ENCODE measurements at places on chromosomes 1 and 21.

GRCh38 chr21:25733859-25734653 lies 648 bp downstream of the ATP5PF start:
- no peak for DNase-seq

DNA sequence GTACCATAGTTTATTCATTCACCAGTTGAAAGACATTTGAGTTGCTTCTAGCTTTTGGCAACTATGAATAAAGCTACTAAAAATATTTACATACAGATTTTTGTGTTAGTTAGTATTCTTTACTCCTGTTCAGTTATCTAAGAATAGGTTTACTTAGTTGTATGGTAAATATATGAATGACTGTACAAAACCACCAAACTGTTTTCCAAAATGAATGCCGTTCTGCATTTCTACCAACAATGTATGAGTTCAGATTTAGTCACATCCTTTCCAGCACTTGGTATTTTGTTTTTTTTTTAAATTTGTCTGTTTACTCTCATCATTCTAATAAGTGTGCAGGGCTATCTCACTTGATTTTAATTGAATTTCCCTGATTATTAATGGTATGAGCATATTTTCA lies 3.4 kb upstream of the KIFAP3 start:
- no peak for DNase-seq

GRCh38 chr1:39142401-39143060 lies 62.0 kb upstream of the MACF1 start:
- DNase-seq: no peak

DNA sequence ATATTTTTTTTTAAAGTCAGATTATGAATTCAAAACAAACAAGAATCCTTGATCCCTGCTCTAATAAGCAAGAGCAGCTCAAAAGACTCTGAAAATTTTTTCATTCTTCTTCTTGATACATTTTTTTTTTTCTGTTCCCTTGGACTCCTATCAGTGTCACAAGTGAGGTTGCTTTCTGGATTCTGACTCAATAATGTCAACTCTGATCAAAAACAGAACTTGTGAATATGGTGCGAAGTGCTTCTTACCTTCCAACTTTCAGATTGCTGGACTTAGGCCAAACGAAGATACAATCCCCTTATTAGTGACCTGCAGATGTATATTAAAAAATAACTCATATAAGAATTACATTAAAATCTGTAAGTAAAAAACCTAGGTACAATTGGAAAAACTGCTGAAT lies 136.1 kb downstream of the GPATCH2 start:
- DNase-seq: no peak

DNA sequence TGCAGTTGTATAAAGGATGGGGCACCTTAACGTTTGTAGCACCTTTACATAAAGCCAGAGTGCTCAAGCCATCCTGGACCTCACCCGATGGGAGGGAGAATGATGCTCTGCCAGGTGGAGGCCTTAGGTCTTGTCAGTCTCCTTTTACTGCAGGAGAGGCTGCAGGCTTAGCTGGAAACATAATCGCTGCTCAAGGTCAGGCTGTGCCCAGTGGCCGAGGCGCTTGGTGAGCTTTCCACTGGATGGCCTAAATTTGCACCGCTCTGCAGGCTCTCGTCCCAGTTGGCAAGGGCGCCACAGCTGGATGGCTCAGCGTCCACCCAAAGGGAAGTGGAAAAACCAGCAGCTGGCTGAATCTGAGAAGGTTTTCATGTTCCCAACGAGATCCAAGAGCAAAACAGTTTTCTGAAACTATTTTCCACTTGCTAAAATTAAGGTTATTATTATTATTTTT lies 438.9 kb downstream of the CAMTA1 start:
- DNase-seq: no peak

DNA sequence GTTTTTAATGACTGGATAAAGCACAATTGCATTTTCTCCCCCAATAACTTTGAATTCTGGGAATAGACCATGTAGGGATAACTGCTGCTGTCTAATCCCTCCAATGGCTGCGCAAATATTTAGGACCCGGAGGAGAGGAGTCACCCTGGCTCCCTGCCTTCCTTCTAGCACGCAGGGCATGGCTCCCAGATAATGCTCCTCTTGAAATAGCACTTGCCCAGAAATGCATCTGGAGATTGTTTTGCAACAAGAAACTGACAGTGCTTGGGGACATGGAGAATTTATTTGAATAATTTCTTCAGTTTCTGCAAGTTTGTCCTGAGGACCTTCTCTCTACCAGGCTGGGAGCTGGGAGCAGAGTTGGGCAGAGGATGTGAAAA lies 83.5 kb downstream of the MAN1C1 start:
- DNase-seq: no peak

DNA sequence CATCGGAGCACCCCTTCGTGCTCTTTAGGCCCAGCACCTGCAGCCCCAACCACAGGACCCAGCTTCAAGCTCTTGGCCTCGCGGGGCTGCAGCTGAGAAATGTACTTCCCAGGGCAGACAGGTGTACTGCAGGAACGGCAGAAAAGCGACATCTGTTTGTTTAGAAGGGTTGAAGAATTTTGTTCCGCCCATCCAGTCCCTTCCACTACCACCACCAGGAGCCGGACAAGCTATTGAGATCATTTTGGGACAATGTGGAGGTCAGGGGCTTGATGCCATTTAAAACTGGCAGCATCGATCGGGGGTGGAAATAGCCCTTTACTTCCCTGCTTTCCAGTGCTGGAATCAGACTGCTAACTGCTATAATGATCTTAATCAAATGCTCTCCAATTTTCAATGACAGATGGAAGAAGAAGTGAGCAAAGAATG lies 1.7 kb downstream of the SERTAD4 start:
- no peak for DNase-seq

DNA sequence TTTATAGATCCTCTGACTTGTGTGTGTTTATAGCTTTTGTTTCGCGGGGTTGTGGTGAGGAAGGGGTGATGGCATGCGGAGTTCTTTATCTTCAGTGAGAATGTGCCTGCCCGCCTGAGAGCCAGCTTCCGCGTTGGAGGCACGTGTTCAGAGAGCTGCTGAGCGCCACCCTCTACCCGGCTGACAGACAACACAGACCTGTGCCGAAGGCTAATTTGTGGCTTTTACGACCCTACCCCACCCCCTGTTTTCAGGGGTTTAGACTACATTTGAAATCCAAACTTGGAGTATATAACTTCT lies 14.4 kb upstream of the CD101 start:
- DNase-seq: no peak
